ENCODE measurements at places on chromosomes 5 and 9. TPM values are rescaled to one million over a fixed set of nuclear protein-coding genes. Genes with fewer than 3 reads are reported as not detected.

- H3K27ac ChIP-seq, result no peak overlapping the region
- H3K27me3 ChIP-seq, result peaks cover 7% of the 10 kb centered on the region
- no peaks in the 10 kb centered on the region for H3K36me3 ChIP-seq
- no peaks in the 10 kb centered on the region for H3K4me1 ChIP-seq
- no peak overlapping the region for H3K4me3 ChIP-seq
- no peak for DNase-seq
Observed at GRCh38 chr9:115944166-115944948, 209.2 kb upstream of the PAPPA start.

- H3K27ac ChIP-seq, result no peak overlapping the region
- peaks cover 8% of the 10 kb centered on the region for H3K27me3 ChIP-seq
- no peaks in the 10 kb centered on the region for H3K36me3 ChIP-seq
- no peak overlapping the region for H3K4me3 ChIP-seq
Observed at GRCh38 chr9:90085633-90086032, 480.8 kb downstream of the GADD45G start.

- DNase-seq, result no peak
- no peak overlapping the region for H3K4me3 ChIP-seq
- no peak overlapping the region for H3K27ac ChIP-seq
- peaks cover 36% of the 10 kb centered on the region for H3K4me1 ChIP-seq
- H3K27me3 ChIP-seq, result no peaks in the 10 kb centered on the region
Observed at GRCh38 chr9:130239363-130239695, 26.2 kb upstream of the HMCN2 start.

GRCh38 chr9:17380126-17380861, 198.6 kb upstream of the SH3GL2 start:
- no peaks in the 10 kb centered on the region for H3K36me3 ChIP-seq
- DNase-seq, result no peak
- no peaks in the 10 kb centered on the region for H3K27me3 ChIP-seq
- H3K4me3 ChIP-seq, result no peak overlapping the region
- H3K4me1 ChIP-seq, result no peaks in the 10 kb centered on the region

- peaks cover 2% of the 10 kb centered on the region for H3K4me1 ChIP-seq
- no peaks in the 10 kb centered on the region for H3K36me3 ChIP-seq
- DNase-seq, result no peak
- peaks cover 1% of the 10 kb centered on the region for H3K27me3 ChIP-seq
- H3K27ac ChIP-seq, result no peak overlapping the region
Observed at GRCh38 chr9:134562146-134562849, 79.3 kb upstream of the COL5A1 start.

- H3K4me3 ChIP-seq, result no peak overlapping the region
- H3K27ac ChIP-seq, result no peak overlapping the region
- no peaks in the 10 kb centered on the region for H3K27me3 ChIP-seq
- DNase-seq, result no peak
- H3K4me1 ChIP-seq, result no peaks in the 10 kb centered on the region
Observed at GRCh38 chr5:15544039-15544438, 44.1 kb downstream of the FBXL7 start.

- no peaks in the 10 kb centered on the region for H3K36me3 ChIP-seq
- H3K4me3 ChIP-seq, result no peak overlapping the region
- H3K4me1 ChIP-seq, result no peaks in the 10 kb centered on the region
- H3K27me3 ChIP-seq, result no peaks in the 10 kb centered on the region
- H3K27ac ChIP-seq, result no peak overlapping the region
Observed at GRCh38 chr5:98205691-98206461, 567.6 kb upstream of the RGMB start.

GRCh38 chr5:173278172-173278571, 43.2 kb upstream of the NKX2-5 start:
- no peak overlapping the region for H3K27ac ChIP-seq
- no peaks in the 10 kb centered on the region for H3K36me3 ChIP-seq
- peaks cover 45% of the 10 kb centered on the region for H3K27me3 ChIP-seq
- H3K4me1 ChIP-seq, result peaks cover under 1% of the 10 kb centered on the region
- DNase-seq, result no peak
- no peak overlapping the region for H3K4me3 ChIP-seq

DNA sequence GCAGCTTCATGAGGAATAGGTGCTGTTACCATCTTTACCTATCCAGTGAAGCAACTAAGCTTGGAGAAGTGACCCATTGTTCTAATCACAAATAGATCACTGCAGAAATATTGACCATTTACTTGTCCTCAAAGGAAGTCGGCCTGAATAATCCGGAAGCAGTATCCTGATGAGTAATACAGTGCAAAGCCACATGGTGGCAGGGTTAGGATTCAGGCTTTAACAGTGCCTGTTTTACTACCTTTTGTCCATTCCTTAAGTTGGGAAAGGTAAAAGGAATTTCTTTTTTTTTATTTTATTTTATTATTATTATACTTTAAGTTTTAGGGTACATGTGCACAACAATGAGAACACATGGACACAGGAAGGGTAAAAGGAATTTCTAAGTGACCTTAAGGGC, 336.3 kb downstream of the KDM4C start:
- H3K4me3 ChIP-seq, result no peak overlapping the region
- H3K36me3 ChIP-seq, result peaks cover 51% of the 10 kb centered on the region
- H3K27me3 ChIP-seq, result no peaks in the 10 kb centered on the region
- no peak for DNase-seq
- no peaks in the 10 kb centered on the region for H3K4me1 ChIP-seq

GRCh38 chr5:1752881-1753280, 46.8 kb downstream of the MRPL36 start:
- H3K36me3 ChIP-seq, result no peaks in the 10 kb centered on the region
- no peaks in the 10 kb centered on the region for H3K4me1 ChIP-seq
- no peak for DNase-seq
- H3K27me3 ChIP-seq, result peaks cover 2% of the 10 kb centered on the region

DNA sequence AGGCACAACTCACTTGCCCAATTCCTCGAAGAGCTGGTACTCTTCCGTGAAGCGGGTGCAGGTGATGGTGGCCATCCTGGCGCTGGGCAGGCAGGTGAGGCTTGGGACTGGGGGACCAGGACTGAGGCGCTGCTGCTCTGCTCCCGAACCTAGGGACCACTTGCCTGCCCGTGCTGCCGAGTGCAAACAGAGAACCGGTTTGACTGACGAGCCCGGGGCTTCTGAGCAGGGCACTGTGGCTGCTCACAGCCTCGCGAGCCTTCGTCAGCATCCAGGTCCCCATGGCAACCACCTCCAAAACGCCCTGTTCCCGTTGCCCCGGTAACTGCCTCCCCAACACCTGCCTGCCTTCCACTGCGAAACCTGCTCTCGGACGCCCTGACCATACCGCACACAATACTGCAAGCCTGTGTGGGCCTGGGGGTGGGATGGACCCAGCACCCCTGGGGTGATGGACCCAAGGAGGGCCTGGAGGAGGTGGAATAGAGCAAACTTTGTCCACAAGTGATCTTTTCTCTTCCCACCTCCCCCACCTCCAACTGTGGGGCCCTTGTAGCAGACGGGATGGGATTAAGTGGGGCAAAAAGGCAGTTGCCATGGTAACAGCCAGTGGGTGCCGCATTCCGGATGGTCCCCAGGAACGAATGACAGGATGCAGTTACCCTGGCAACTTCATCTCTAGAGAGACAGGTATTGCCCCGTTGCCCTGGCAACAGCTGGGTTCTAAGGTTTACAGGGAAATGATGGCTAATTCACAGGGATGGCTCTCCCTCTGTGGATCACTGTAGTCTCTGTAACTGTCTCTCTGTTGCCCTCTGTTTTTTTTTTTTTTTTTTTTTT, at the start of gene CAMK2A:
Gene CAMK2A, minus strand, starts transcription at position 223 of the 840 bp plus-strand sequence. Its CDS starts 148 bp downstream, at position 75.
- no peak within 1 kb of the TSS for H3K4me3 ChIP-seq
- no peaks in the 10 kb centered on the region for H3K27me3 ChIP-seq
- no peak within 1 kb of the TSS for H3K27ac ChIP-seq
- no peaks in the 10 kb centered on the region for H3K36me3 ChIP-seq

- H3K4me1 ChIP-seq, result no peaks in the 10 kb centered on the region
- H3K27ac ChIP-seq, result no peak overlapping the region
- H3K4me3 ChIP-seq, result no peak overlapping the region
- no peaks in the 10 kb centered on the region for H3K36me3 ChIP-seq
- no peak for DNase-seq
- no peaks in the 10 kb centered on the region for H3K27me3 ChIP-seq
Observed at GRCh38 chr9:136682710-136683109, 4.5 kb downstream of the AGPAT2 start.

GRCh38 chr9:89505911-89506310, 8.0 kb upstream of the SEMA4D start:
- peaks cover 74% of the 10 kb centered on the region for H3K4me1 ChIP-seq
- H3K27ac ChIP-seq, result no peak overlapping the region
- H3K36me3 ChIP-seq, result no peaks in the 10 kb centered on the region
- no peak for DNase-seq

DNA sequence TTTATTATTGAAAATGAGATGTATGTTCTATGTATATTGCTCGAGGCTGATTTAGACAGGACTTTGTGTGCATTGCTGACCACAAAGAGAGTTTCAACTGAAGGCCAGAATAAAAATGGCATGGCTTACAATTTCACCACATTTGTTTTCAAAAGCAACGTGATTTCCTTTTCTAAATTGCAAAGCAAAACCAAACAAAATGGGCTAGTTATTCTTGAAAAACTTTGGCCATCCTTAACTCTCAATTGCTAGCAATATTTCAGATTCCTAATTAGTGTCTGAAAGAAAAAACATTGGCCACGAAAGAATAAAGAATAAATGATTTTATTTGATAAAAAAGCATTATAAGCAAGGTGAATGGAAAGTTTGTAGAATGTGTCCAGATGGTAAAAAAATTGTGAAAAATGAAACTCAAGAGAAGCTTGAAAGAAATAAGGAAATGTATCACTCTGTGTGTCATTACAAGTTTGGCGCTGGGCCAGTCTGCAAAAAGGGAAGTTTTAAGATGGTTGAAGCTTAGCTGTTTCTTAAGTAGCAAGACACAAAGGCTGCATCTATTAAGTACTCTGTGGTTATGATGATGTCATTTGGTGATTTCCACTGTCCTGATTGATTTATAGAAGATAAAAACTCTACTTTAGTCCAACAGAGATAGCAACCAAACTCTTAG, 89.2 kb upstream of the PRLR start:
- peaks cover 14% of the 10 kb centered on the region for H3K27me3 ChIP-seq
- no peak overlapping the region for H3K27ac ChIP-seq
- H3K4me1 ChIP-seq, result peaks cover 30% of the 10 kb centered on the region
- H3K4me3 ChIP-seq, result no peak overlapping the region

GRCh38 chr5:147613359-147613758, 103.5 kb upstream of the DPYSL3 start:
- H3K27ac ChIP-seq, result no peak overlapping the region
- no peaks in the 10 kb centered on the region for H3K27me3 ChIP-seq
- peaks cover 9% of the 10 kb centered on the region for H3K36me3 ChIP-seq
- no peaks in the 10 kb centered on the region for H3K4me1 ChIP-seq
- no peak overlapping the region for H3K4me3 ChIP-seq
- no peak for DNase-seq

DNA sequence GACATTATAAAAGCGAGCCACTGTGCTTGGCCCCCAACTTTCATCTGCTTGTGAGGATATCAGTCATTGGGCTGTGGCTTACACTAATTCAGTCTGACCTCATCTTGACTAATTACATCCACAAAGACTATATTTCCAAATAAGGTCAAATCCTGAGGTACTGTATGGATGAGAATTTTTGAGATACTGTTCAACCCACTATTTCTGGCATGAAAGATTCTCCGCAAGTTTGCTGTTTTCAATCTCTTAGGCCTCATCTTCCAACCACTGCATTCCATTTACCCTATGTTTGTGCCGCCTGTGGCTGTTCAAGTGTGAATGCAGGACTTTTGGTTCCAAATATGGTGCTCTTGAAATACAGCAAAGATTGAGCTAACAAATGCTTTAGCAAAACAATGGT, 400.9 kb upstream of the SGCD start:
- peaks cover 9% of the 10 kb centered on the region for H3K27me3 ChIP-seq
- H3K36me3 ChIP-seq, result no peaks in the 10 kb centered on the region
- no peak overlapping the region for H3K4me3 ChIP-seq
- DNase-seq, result no peak

DNA sequence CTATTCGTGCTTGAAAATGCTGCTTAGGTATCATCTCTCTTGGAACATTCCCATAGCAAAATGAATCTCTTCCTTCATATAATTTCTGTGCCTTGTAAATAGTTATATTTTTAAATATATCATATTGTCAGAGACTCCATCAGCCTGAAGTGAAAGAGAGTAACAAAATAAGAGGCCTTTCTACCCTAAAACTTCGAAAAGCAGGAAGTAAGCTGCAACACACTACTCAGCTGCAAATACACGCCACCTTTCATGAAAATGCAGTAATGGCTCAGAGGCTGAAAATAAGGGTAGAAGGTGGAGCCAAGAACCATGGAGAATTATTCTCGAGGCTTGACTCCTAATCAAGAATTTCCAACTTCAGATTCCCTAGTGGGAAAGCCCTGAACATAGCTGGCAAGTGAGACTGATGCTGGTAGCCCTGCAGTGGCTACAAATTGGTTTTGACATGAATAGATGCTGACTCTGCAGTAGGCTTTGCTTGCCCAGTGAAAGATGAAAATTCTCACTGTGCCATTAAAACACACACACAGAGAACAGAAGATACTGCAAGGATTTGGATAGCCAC, 30.2 kb upstream of the PTGER4 start:
- no peak for DNase-seq
- peaks cover 6% of the 10 kb centered on the region for H3K36me3 ChIP-seq
- H3K4me3 ChIP-seq, result no peak overlapping the region
- peak overlapping the region; percentile 75 for H3K27ac ChIP-seq

DNA sequence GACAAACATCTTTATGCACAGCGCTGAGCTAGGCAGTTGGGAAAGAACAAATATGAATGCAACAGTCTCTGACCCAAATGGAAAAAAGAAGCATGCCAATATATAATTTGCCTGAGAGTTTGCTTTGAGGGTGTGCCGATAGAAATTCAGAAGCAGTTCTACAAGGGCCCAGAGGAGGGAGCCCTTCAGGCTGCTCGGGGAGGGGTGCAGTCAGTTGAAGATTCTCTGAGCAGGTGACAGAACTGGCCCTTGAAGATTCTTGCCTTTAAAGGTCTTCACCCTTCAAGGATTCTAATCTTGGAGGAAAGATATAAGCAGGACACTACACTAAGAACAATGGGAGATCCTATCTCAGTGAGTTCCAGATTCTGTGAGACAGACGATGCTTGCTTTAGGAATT, 3.7 kb upstream of the PAPPA start:
- no peaks in the 10 kb centered on the region for H3K36me3 ChIP-seq
- H3K27ac ChIP-seq, result no peak overlapping the region
- peaks cover 49% of the 10 kb centered on the region for H3K27me3 ChIP-seq
- DNase-seq, result peak; percentile 32

DNA sequence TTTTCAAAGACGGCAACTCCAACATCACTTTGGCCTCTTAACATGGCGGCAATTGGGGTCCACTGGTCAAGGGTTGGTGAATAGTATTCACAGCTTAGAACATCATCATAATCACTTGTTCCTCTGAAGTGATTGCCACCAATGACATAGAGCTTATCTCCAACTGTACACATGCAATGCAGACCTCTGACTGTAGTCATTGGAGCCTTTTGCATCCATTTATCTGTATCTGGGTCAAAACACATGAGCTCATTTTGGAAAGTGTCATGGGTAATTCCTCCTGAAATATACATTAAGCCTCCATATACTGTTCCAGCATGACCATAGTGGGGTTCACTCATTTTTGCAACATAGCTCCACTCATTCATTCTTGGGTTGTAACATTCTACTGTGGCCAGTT, 2.0 kb downstream of the KLHL9 start:
- H3K27ac ChIP-seq, result peak overlapping the region; percentile 28
- peaks cover 60% of the 10 kb centered on the region for H3K4me1 ChIP-seq
- DNase-seq, result no peak
- H3K27me3 ChIP-seq, result peaks cover 3% of the 10 kb centered on the region
- peaks cover 28% of the 10 kb centered on the region for H3K36me3 ChIP-seq
- peak overlapping the region; percentile 86 for H3K4me3 ChIP-seq

The PARP8 gene
- 31.7 TPM for total RNA-seq

The NDUFS6 gene
- total RNA-seq, result 37.1 TPM

The MAMDC4 gene
- 16.6 TPM for total RNA-seq

All from activated CD4-positive, alpha-beta T cell treated with anti-CD3 and anti-CD28 coated beads for 36 hours (primary cell).